ENCODE measurements at places on chromosomes 12 and 14.

GRCh38 chr14:41900644-41901043 is 294.0 kb downstream of the LRFN5 start:
- no peak for DNase-seq

DNA sequence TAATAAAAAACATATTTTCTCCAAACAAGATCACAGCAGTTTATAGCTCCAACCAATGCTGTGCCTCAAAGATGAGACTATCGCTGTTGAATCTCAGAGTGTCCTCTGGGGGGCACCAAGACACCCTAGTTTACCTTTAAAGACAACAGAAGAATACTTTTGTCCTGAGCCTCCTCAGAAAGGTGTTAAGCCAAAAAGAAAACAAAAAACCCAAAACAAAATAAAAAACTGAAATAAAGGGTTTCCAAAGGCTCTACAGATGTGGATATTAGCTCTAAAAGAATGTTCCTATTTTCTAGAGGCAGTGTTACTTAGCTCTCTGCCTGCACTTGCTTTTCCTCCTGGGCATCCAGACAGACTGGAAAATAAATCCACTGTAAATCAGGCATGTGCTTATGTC is 86.9 kb upstream of the TTC7B start:
- peak; percentile 55 for DNase-seq

DNA sequence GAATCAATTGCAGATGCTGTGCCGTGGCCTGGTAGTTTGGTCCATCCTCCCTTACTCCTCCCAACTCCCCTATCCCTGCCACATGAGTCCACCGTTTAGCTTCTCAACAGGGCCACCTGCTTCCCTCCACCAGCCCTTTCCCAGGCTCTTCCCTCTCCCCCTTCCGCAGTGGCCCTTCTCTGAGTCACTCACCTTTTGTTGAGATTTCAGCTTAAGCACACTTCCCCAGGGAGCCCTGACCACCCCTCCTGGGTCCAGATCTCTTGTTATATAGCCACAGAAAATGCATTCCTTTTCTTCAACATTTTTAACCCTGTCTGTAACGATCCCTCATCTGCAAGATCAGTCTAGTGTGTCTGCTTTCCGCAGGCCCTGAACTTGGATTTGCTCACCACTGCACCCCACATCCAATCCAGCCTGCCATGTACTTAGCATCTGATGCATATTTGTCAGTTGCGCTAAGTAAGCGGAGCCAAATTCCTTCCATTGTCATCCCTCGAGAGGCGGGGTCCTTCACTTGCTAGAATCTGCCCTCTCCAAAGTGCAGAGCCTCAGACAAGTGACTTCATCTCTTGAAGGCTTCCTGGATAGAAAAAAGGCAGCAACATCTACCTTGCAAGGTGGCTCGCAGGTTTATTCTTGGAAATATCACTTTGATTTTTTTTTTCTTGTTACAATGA is 41.1 kb downstream of the TMEM63C start:
- DNase-seq: no peak

- DNase-seq: no peak
These were observed 722 bp downstream of the TMED8 start for GRCh38 chr14:77375973-77376770.

DNA sequence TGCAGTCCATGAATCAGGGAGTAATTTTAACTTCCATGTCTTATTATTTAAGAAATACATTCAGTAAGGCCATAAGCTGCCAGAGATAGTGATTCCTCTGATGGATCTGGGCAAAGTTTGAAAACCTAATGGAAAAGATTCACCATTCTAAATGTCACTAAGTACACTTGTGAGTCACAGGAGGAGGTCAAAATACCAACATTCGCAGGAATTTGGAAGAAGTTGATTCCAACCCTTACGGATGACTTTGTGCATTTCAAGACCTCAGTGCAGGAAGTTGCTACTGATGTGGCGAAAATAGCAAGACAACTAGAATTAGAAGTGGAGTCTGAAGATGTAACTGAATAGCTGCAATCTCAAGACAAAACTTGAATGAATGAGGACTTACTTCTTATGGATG is 69.8 kb downstream of the OSBPL8 start:
- DNase-seq: no peak

GRCh38 chr12:11725686-11726085 is 76.2 kb downstream of the ETV6 start:
- DNase-seq: no peak

DNA sequence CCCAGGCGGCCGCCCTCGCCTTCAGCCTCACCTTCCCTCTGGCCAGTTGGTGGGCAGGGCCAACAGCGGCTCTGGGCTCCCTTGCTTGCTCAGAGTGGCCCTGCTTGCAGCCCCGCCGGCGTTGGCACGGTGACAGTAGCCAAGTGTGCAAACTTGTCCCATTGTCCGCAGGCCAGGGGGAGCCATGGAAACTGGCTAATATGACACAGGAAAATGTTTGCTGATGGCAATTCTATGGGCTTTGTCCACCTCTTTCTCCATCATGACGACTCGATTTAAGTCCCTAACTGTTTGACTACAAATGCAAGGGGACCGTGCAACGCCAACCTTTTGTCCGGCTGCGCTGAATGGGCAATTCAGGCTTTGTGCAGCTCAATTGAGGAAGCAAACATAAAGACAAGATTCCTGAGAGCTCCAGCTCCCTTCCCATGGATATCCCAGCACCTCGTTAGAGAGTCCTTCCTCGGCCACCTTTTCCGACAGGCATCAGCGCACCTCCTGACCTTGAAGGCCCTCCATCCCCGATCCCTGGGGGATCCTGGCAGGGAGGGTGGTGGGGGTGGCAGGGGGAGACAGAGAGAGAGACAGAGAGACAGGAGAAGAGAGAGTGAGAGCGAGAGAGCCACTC is 785 bp upstream of the FAM181A start:
- DNase-seq: peak; percentile 94

GRCh38 chr12:132079200-132079599 is 64.9 kb downstream of the DDX51 start:
- DNase-seq: no peak

- DNase-seq: no peak
These were observed 3.5 kb downstream of the KICS2 start for GRCh38 chr12:64218597-64218996.

- no peak for DNase-seq
These were observed 306.7 kb upstream of the E2F7 start for GRCh38 chr12:77372026-77372425.

GRCh38 chr12:9064201-9064814 is 51.4 kb downstream of the A2M start:
- DNase-seq: peak; percentile 11

DNA sequence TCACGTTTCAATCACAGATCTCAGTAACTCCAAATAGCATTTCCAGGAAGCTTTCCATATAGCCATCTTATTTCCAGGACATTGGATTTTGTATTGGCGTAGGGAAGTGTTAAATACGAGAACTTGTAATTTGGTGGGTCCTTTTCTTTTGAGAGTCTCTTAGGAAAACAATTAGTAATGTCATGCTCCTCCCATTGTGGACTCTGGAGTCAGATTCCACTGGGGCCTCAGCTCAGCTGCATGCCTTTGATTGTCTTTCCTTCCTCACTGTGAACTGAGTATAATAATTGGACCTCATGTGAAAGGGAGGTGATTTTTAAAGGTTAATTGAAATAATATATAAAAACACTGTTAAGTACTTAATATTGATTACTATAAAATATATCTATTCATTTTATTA is 462.6 kb downstream of the NPAS3 start:
- no peak for DNase-seq

DNA sequence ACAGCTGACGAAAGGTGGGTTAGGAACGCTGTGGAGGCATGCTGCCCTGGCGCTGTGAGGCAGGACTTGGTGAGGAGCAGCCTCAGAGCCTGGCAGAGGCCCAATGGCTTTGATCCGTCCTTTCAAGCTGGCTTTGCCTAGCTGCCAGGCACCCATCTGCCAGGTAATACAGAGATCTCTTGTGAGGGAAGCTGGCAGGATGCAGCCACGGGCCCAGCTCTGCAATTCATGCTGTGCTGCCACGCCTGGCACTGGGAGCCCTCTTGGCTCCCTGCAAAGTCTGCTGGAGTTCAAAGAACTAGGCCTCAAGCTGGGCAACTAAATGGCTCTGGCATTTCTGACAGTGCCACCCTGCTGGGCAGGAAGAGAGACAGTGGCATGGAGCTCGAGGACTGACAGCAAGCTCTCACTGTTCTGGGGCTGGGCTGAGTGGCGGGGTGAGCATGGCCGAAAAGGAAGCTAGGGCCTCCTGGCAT is 18.7 kb downstream of the IQSEC3 start:
- DNase-seq: no peak

GRCh38 chr14:102955636-102956408 is 33.4 kb downstream of the AMN start:
- DNase-seq: no peak

- no peak for DNase-seq
These were observed 435.3 kb upstream of the TMTC1 start for GRCh38 chr12:30219047-30219446.

DNA sequence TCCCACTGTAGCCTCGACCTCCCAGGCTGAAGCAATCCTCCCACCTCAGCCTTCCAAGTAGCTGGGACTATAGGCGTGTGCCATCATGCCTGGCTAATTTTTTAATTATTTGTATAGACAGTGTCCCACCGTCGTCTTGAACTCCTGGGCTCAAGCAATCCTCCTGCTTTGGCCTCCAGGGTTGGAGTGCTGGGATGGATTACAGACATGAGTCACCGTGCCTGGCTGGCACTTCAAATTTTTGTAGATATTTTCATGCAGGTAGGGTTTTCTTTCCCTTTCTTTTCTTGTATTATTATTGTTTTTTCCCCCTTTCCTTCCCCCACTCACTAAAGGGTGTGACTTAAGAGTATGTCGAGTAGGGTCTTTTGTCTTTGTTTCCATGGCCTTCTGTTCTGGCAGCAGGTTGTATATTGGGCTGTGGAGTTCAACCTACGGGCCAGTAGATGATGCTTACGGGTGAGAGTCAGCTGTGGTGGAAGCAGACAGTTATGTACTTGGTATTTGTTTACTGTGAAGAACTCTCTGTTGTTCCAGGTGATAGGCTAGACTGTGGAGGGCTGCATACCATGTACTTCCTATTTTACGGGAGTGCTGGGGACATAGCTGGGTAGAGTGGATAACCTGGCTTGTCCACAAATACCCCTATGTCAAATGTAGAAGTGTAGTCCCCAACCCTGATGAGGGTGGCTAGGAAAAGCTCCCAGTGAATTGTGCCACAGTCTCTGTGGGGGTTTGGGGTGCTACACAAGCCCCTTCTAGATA is 30.7 kb downstream of the RAD51B start:
- no peak for DNase-seq

- no peak for DNase-seq
These were observed 56.1 kb downstream of the CDC42BPB start for GRCh38 chr14:103001226-103001625.

- DNase-seq: no peak
These were observed 18.0 kb upstream of the MAP3K9 start for GRCh38 chr14:70827347-70827746.

DNA sequence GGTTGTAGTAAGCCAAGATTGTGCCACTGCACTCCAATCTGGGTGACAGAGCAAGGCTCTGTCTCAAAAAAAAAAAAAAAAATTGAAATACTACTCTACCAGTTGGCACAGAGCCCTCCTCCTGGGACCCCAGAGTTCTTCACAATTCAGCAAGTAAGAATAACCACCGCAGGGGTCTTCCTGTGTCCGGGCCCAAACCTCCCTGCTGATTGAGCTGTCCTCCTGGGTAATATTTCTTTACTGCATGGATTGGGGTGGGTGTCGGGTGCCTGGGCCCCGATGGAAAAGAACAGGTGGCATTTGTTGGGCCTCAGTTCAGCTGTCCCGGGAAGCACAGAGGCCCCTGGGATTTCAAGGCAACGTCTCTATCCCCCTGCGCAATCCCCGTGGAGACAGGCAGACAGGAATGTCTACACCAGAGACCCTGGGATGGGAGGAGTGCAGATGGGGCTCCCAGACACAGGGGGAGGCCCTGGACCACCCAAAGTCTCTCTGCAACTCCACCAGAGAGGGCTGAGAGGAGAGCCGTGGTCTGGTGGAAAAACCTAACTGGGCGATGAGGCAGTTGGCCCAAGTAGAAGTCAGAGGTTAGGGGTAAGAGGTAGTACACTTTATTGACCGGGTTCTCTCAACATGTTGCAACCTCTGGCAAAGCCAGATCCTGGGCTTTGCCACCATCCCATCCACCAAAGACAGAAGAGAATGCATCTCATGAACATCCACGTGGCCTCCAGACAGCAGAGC is 32.7 kb upstream of the VPS37B start:
- DNase-seq: no peak

- DNase-seq: no peak
These were observed 12.0 kb upstream of the PSEN1 start for GRCh38 chr14:73124180-73124894.

- no peak for DNase-seq
These were observed 25.4 kb downstream of the CGRRF1 start for GRCh38 chr14:54535126-54535525.

DNA sequence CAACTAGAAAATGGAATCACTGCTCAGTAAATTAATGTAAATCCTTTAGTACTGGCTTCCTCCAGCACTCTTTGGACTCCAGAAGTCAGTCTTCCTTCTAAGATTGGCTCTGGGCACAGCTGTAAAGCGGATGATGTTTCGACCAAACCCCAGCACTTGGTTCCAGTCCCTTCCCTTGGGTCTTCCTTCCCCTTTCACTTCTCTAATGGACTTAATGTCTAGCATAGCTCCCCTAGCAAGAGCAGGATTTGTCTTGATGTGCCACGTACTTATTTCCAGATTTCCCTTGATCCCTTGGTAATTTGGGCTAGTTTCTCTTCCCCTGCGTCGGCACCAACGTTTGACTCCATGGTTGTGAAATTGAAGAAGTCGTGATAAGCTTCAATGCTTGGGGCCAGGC is 28.3 kb downstream of the C12orf75 start:
- DNase-seq: no peak

- DNase-seq: no peak
These were observed 119.7 kb upstream of the MED13L start for GRCh38 chr12:116397148-116397547.

DNA sequence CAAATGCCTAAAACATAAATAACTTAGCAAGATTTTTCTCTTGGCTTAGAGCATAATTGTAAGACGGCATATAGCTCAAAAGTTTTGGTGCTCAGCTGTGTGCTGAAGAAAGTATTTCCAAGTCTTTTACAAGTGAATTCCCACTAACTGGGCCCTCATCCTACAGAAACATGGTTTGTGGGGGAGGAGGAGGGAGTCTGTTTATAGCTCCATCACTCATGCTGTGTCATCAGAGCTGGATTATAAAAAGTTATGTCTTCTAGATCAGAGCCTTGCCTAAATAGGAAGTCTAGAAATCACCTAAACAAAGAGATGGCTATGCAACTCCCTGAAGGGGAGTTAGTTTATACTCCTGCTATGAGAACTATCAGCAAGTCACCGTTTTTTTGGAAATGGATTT is 65.9 kb upstream of the OTOGL start:
- DNase-seq: no peak

DNA sequence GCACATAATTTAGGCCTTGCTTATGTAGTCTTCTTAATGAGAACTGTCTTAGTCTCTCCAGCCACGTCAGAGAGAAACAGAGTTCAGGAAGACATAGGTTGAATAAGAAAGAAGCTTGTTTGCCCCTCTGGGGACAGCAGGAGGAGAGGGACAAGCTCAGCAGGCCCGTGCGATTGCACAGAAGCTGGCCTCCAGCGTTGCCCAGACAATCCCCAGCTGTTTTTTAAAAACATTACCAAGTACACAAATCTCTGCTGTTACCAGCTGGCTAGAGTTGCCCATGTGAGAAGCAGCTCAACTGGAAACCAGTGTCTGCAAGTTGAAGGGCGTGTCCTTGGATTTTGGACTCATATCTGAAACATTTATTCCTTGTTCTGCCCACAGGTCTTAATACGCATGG is 232.6 kb downstream of the EFCAB11 start:
- no peak for DNase-seq

GRCh38 chr12:107337346-107338095 is 244.2 kb upstream of the CRY1 start:
- DNase-seq: no peak

All from NCI-H748 treated with DMSO at 0.1 percent for 48 hours (cell line).